ENCODE measurements at places on chromosomes 7 and 10.

DNA sequence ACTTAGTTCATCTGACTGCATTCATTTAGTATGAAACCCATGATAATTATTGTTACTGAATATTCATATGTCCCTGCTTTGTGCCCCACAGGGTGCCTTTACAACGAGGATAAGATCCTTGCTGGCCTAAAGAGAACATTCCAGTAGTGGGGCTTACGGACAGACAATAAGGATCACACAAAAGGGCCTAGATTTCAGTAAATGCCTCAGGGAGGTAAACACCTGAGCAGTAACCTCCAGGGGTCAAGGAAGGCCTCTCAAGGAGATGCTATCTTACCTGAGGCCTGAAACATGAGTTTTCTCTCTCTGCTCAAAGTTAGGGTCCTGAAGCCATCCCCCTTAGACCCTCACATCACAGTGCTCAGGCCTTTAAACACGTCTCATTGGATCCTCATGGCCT lies 228.7 kb downstream of the TCF7L2 start:
- DNase-seq: no peak

DNA sequence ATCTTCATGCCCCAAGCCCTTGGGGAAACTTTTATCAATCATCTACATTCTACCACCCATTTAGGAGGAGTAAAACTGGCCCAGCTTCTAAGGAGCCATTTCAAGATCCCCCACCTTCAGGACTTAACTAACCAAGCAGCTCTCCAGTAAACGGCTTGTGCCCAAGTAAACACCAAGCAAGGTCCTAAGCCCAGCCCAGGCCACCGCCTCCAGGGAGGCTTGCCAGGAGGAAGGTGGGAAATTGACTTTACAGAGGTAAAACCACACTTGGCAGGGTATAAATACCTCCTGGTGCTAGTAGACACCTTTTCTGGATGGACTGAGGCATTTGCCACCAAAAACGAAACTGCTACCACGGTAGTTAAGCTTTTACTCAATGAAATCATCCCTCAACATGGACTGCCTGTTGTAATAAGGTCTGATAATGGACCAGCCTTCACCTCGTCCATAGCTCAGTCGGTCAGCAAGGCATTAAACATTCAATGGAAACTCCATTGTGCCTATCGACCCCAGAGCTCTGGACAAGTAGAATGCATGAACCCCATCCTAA lies 5.6 kb downstream of the AKR1B15 start:
- DNase-seq: no peak

- DNase-seq: no peak
These were observed 442.1 kb upstream of the C7orf33 start for GRCh38 chr7:148148456-148148855.

GRCh38 chr10:113356794-113357680 lies 195.8 kb upstream of the HABP2 start:
- DNase-seq: no peak

- no peak for DNase-seq
These were observed 7.6 kb downstream of the ZFYVE27 start for GRCh38 chr10:97744405-97745035.

GRCh38 chr10:16259726-16260125 lies 177.1 kb upstream of the PTER start:
- DNase-seq: no peak

DNA sequence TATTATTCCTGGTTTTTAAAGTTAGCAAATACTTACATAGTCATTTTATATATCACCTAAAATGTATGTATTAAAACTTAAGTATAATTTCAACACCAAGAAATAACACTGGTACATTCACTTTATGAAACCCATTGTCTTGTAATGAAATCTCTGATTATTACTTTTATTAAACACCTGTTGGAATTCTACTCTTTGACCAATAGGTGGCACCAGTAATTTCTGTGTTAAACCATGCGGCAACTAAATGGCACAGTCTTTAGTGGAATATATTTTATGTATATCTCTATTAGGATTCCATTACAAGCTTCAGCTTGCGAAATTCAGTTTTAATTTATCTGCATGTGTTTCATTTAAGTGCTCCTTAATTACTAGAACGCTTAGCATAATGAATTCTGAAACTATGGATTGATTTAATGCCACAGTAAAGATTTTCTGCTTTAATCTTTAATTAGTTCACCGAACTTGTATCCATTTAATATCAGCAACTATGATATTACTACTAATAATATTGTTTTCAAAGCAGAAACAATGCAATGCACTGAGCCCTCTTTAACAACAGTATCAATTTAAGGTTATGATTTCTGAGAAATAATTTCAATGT lies 181.3 kb downstream of the MAGI2 start:
- no peak for DNase-seq

- no peak for DNase-seq
These were observed 135.2 kb downstream of the ADAM12 start for GRCh38 chr10:126252884-126253610.

DNA sequence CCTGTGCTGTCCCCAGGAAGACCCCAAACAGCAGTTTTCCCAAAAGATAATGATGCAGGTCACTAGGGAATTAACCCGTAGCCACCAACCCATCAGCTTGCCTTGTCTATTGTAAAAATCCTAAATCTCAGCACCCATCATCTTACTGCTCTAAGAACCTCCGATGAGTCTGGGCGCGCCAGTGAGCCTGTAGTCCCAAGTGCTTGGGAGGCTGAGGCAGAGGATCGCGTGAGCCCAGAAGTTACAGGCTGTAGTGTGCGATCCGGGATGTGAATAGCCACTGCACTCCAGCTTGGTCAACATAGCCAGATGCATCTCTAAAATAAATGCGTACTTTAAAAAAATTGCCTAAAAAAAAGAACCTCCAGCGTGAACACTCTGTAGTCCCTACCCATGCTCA lies 951 bp downstream of the AS3MT start:
- DNase-seq: no peak

GRCh38 chr7:29878081-29878688 lies 71.9 kb downstream of the WIPF3 start:
- no peak for DNase-seq

- DNase-seq: no peak
These were observed 63.6 kb upstream of the FZD8 start for GRCh38 chr10:35705671-35706070.

- DNase-seq: no peak
These were observed 104.6 kb upstream of the PPIF start for GRCh38 chr10:79242620-79243152.

DNA sequence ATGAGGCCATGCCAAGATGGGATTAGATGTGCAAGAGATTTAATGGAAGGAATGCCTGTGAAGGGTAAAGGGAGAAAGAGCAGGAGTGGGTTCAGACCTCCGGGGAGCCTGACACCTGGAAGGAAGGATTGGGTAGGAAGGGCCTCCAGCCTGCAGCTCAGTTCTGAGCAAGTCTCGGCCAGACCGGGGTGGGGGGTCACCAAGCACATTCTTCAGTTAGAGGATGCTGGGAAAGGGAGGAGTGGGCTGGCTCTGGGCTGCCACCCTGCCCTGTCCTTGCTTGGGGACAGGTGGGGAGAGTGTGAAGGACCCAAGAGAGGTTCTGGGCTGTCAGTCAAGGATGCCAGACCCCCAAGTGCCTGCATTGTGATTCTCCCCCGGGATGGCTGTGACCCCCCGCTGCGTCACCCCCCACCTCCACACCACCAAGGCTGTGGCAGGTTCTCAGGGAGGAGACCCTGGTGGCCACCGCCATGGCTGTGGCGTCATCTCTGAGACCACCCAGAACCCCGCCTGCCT lies 16.5 kb upstream of the PRKAG2 start:
- no peak for DNase-seq

GRCh38 chr10:77699080-77699645 lies 61.6 kb upstream of the KCNMA1 start:
- DNase-seq: no peak

DNA sequence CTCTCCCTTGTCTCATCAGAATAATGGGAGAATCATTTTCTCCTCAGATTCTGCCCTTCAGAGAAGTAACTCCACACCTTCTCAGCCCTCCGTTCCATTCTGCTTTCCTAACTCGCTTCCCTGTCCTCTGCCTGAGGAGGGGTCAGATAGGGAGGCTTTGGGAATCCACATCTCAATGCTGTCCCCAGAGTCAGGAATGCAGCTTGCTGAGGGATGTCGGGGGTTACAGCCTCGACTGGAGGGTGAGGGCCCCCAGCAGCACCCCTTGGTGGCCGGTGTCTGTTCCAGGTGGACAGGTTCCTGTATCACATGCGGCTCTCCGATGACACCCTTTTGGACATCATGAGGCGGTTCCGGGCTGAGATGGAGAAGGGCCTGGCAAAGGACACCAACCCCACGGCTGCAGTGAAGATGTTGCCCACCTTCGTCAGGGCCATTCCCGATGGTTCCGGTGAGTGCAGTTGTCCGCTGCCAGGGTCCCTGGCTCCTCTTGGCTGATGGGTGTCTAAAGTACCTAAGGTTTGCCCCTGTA lies 6.9 kb downstream of the HKDC1 start:
- DNase-seq: no peak

GRCh38 chr7:102119213-102119651 lies 167.4 kb upstream of the SH2B2 start:
- DNase-seq: peak; percentile 27

GRCh38 chr10:121440461-121440860 lies 157.8 kb downstream of the FGFR2 start:
- no peak for DNase-seq

DNA sequence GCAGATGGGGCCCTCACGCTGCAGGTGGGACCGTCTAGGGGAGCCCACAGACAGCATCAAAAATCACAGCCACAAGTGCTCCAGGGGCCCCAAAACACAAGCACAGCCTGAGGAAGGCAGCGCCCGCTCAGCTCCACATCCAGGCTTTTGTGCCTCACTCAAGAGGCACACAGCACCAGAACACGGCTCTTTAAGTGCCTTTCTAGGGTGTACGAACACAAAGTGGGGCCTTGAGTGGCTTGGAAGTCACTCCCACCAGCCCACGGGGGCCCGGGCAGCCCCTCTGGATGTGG lies 65.2 kb downstream of the DIP2C start:
- DNase-seq: no peak

- DNase-seq: no peak
These were observed 28.7 kb downstream of the RBM48 start for GRCh38 chr7:92557249-92557648.

- DNase-seq: no peak
These were observed 134.3 kb upstream of the ZMIZ1 start for GRCh38 chr10:78934532-78934898.

GRCh38 chr7:6020371-6021286 lies 10.5 kb upstream of the ANKRD61 start:
- no peak for DNase-seq

GRCh38 chr7:138563808-138564207 lies 103.7 kb downstream of the TRIM24 start:
- no peak for DNase-seq

GRCh38 chr7:21749378-21749777 lies 196.3 kb downstream of the CDCA7L start:
- no peak for DNase-seq

DNA sequence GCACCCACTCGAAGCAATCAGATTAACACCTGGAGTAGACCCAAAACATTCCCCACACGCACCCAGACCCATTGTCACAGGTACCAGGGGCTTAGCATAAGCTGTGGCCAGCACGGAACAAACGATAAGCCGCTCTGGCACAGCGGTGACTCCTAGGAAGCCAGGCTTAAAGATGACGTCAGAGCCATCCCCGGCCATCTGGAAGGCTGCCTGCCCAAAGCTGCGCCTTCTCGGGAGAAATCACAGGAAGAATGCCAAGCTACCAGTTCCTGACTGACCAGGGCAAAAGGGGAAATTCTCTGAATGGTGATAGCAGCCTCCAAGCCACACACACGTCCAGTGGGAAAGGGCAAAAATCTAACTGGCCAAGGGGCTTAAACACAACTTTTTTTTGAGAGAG lies 13.0 kb upstream of the WIPI2 start:
- no peak for DNase-seq

GRCh38 chr7:5423976-5424748 lies 528 bp upstream of the TNRC18 start:
- peak; percentile 96 for DNase-seq

DNA sequence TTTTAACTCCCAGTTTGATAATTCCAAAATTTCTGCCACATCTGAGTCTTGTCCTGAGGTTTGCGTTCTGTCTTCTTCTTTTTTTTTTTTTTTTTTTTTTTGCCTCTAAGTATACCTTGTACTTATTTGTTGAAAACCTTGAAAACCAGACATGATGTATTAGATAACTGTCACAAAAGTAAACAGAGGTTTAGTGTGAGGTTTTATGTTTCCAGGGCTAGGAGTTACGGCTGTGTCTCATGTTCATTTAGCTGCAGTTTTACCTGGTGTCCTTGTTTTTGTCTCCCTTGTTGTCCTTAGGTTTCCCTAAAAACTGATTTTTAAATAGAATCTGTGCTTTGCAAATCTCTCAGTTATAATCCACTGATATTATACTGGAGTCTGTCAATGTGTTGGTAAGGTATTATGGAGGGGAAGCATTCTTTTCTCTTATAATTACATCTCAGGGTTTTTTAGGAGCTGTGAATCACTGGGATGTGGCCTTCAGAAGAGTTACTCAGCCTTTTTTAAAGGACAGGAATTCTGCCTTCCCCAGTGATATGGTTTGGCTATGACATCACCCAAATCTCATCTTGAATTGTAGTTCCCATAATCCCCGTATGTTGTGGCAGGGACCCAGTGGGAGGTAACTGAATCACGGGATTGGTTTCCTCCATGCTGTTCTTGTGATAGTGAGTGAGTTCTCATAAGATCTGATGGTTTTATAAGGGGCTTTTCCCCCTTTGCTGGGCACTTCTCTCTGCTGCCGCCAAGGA lies 95.0 kb downstream of the CDCA7L start:
- no peak for DNase-seq

DNA sequence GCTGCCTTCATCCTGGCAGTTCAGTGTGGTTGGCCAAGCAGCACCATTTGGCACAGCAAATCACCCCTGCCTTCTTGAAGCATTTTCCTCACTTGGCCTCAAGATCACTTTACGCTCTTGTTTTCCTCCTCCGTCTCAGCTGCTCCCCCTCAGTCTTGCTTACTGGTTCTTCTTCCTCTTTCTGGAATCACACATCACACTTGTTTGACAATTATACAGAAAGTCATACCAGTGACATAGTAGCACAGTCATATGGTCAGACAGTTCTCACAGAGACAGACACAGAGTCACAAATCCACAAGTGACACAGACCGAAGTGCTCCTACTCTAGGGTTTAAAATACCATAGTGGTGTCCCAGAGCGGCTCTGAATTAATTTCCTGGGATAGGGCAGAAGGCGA lies 43.8 kb upstream of the ARL4A start:
- no peak for DNase-seq

GRCh38 chr10:127996586-127996985 lies 89.7 kb downstream of the PTPRE start:
- no peak for DNase-seq

- DNase-seq: no peak
These were observed 120.9 kb downstream of the CACNB2 start for GRCh38 chr10:18261063-18261610.

Data from nucleus accumbens (tissue), 56 donors.